ENCODE measurements at places on chromosomes 2 and 18.

DNA sequence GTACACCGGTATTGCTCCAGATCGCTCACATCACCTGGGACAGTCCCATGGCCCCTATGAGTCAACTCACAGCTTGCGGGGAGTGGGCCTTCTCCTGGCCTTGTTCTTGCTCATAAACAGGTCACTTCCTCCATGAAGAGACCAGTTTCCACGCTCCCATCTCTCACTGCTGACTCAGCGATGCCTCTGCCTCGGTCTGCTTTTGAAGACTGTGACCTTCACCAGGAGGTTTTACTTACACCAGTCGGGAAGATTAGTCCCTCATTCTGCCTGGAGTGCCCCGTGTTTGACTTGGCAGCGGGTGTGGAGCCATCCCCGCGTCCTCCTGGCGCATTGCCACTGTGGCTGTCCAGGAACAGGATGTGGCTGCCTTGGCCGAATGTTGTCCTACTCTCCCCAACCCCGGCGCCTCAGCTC, 159.8 kb downstream of the RHBDD1 start:
- no peak for DNase-seq

DNA sequence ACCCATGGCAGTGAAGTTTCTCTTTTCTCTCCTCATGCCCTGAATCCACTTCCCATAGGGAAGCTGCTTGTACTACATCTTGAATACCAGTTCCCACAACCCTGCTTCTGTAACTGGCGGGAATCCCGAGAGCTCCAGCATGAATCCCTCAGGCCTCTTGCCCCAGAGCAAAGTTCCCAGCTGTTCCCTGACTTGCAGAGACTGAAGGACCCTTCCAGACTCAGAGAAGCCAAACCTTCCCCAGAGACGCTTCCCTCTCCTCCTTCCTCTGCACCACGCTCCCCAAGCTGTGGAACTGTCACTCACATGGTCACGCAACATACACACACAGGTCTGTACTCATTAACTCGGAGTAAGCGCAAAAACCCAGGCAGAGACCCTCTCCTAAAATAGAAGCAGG, 26.4 kb downstream of the TRAPPC12 start:
- no peak for DNase-seq

DNA sequence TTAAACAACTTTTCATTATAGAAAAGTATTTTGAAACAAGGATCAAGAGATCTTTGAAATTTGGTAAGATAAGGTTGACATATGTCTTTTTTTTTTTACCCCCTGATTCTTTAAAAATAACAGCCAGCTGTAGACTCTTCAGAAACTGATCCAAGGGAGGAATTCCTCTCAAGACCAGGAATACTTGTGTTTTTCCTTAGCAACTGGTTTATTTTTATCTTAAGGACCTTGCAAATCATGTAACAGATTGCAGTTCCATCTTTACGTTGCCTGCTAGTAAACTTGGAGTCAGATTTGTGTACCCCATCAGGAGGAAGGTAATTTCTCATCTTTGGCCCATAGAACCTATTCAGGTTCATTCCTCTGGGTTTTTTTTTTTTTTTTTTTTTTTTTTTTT, 71.6 kb downstream of the BOLA3 start:
- no peak for DNase-seq

- no peak for DNase-seq
These were observed 303.9 kb downstream of the PAX3 start for GRCh38 chr2:221994926-221995325.

DNA sequence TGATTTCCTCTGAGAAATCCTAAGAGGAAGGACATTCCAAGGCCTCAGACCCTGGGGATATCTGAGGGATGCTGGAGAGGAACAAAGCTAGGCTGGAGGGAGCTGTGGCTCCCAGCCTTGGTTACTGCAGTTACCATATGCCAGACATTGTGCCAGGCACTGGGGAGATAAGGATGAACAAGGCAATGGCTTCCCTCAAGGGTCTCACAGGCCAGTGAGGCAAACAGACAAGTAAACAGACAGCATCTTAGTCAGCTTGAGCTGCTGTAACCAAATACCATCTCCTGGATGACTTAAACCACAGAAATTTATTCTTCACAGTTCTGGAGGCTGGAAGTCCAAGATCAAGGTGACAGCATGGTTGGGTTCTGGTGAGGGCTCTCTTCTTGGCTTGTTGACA, 91.8 kb downstream of the SKA1 start:
- DNase-seq: no peak

- DNase-seq: no peak
These were observed 143.0 kb downstream of the TSN start for GRCh38 chr2:121898483-121898882.

DNA sequence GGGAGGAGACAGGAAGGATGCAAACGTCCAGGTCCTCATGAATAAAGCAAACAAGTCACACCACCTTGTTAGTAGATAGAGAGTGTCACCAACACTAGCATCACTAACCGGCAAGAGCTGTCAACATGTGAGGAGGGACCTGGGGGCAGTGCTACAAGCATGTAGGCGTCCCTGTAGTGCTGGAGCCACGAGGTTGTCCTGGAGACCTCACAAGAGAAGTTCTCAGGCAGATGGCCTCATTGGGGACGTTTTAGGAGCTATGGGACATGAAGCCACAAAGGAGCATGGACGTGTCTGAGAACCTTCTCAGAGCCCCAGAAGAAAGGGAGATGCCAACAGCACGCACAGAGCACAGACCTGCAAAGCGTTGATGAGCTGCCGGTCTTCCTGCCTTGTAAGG, 70.0 kb downstream of the COL6A3 start:
- DNase-seq: no peak

DNA sequence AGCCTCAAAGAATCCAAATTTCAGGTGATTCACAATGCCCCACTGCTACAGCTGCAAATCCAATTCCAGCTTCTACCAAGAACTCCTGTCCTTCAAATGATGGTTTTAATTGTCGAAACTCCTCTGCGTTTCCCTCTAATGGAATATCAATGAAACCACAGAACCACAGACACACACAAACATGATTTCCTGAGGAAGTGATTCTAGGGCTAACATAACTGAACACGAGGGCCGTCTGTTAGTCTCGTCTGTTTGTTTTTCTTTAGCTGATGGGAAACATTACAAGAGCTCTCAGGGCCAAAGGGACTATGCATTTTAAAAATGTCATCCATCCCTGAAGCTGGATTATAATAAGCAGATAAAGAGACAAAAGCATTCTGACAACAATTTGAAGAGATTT, 59.4 kb downstream of the RNF152 start:
- no peak for DNase-seq

DNA sequence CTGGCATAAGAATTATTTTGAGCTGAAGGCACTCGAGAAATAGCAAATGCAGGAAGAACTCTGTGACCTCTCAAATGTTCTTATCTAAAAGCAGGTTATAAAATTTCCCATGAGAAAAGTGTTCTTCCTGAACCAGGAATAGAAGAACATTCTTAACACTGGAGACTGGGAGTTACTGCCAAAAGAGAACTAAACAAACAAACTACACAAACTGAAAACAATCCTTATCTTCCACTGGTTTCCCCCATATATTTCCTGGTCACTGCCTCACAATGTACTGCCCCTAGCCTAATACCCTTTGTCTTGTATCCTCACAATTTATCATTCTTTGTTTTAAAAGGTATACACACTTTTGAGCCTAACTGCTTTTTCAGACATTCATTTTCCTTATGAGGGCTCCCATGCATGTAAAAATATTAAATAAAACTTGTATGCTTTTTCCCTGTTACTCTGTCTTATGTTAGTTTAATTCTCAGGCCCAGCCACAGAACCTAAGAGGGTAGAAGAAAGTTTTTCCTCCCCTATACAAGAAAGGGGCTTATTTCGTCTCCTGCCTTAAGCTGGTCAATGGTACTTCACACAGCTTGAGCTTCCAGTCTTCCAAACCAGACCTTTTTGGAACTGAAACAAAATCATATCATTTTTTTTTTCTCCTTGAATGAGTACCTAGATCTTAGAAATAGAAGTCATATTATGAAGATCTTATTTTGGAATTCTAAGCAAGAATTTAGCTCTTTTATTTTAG, 110.6 kb downstream of the MSTN start:
- DNase-seq: no peak

GRCh38 chr2:979069-979928, 28.6 kb downstream of the SNTG2 start:
- DNase-seq: no peak

DNA sequence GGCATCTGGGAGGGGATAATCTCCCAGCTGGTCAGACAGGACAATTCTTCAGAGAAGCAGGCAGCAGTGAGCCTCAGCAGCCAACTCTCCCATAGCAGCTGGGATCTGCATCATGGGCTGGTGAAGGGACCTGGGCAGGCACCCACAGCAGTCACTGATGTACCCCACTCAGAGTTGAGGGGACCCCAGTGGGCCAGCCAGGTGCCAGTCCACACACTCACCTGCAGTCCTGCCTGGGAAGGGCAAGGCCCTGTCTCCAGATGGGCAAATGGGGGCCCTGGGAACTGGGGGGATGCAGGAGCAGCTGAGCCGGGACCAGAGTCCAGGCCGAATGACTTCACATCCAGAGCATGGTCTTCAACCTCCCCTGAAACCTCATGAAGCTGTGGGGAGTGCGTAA, 170.4 kb downstream of the ZFP36L2 start:
- no peak for DNase-seq
